Peyer's patch (tissue), 4 donors: ENCODE measurements at places on chromosomes 4 and X. TPM values are rescaled to one million over a fixed set of nuclear protein-coding genes. Genes with fewer than 3 reads are reported as not detected.

DNA sequence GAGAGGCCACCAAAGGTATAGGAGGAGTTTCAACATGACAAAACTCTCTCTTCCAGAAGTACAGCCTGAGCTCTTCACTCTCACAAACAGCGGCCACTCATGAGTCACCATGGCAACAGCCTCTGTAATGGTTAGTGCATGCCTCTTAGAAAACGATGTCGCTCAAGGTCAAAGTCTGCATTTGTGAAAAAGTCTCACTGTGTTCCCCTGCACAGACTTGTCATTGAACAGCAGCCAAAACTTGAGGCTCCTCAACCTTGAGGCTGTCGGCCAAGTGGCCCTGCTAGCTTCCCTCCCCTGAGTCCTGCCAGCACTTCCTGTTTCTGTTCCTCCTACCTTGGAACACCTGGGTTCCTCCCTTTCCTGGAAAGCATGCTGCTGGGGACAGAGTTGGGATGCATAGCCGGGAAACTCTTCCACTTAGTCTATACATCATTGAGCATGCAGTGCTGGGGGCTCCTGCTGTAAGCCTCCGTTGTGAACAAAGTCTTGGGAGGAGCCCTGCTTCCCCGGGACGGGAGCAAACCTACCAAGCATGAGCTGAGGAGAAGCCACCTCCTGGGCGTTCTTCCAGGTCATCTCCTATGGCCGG lies 66.6 kb downstream of the ING2 start:
- peak; percentile 53 for DNase-seq

DNA sequence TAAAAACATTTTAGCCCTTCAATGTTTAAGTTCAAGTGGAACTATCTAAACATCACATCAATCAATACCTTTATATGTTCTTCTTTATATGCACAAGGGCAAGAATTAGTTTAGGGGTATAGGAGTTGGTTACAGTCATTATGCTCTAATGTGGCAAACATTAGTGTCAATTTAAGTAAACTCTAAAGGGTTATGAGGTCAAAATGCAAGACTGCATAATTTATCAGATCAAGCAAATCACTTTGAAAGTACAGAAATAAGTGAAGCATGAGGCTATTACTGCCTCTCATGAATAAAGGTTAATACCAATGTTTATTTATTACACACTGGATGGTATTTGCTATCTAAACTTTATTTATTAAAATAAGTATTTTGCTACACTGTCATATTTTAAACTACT lies 59.7 kb downstream of the MAB21L2 start:
- no peak for DNase-seq

GRCh38 chr4:90126805-90127204 lies 389 bp upstream of the CCSER1 start:
- DNase-seq: no peak

DNA sequence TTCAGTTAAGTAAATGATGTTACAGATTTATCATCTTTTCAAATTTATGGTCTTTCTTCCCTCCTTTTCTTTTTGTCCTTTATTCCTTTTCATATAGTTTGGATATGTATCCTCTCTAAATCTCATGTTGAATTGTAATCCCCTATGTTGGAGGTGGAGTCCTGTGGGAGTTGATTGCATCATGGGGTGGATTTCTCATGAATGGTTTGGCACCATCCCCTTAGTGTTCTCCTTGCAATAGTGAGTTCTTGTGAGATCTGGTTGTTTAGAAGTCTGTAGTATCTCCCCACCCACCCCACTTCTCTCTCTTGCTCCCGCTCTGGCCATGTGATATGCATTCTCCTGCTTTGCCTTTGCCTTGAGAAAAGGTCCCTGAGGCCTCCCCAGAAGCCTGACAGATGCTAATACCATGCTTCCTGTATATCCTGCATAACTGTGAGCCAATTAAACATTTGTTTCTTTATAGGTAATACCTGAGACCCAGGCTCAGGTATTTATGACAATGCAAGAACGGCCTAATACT lies 236.7 kb downstream of the PRDM5 start:
- no peak for DNase-seq

DNA sequence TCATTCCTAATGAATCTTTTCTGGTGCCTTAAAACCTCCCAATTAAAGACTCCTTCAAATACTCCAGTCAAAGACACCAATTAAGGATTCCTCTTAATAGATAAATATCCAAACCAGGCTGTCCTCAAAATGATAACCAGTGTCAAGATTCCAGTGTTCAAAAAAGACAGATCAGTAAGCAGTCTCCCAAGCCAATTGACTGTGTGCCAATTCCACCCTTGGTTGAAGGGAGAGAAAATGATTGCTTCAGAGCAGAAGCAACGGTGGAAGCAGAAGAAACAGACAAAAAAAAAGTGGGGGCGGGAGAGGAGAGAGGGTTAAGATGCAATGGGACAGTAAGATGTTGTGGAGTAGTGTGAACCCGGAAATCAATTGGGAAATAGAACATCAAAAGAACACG lies 216.0 kb upstream of the FTHL17 start:
- no peak for DNase-seq

DDIT4L gene
- total RNA-seq: 0.35 TPM

DNA sequence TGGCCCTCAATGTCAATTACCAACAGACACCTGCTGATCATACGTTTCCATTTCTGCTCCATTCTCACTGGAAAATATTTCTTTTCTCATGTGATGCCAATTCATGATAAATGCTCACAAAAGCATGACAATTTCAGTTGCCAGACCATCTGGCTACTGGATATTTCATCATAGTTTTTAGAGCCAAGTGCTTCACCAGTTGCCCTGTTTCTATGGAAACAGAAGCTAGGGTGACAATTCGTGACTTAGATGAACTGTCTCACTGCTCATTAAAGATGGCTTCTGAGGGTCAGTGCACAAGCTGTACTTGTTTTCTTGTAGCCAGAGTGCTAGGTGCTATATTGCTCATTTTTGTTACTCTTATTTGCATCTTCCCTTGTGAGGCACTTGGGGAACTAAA lies 184.9 kb downstream of the COMMD8 start:
- DNase-seq: no peak

DNA sequence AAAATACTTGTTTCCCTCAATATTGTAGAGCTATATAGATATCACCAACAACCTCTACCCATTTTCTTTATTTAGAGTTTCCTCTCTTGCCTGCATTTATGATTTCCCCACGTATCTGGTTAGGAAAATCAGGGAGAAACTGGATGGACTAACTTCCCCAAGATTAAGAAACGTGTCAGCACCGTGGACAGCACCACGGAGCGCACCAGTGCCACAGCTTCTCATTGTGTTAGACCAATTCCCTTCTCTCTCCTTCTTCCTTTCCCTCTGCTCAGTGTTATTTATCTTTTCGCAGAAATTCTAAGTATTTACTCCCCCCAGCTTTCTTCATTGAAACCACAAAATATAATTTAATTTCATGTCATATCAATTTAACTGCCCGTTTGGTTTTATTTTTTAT lies 568.6 kb upstream of the BOD1L1 start:
- no peak for DNase-seq

SYTL5 gene
- total RNA-seq: 7.5 TPM

- DNase-seq: no peak
Observed at GRCh38 chr4:142314247-142314646, 531.9 kb downstream of the INPP4B start.

LINC00632 gene
- total RNA-seq: 22.8 TPM

MID2 gene
- 7.1 TPM for total RNA-seq

- DNase-seq: no peak
Observed at GRCh38 chr4:21209860-21210259, 509.6 kb downstream of the PACRGL start.

DNA sequence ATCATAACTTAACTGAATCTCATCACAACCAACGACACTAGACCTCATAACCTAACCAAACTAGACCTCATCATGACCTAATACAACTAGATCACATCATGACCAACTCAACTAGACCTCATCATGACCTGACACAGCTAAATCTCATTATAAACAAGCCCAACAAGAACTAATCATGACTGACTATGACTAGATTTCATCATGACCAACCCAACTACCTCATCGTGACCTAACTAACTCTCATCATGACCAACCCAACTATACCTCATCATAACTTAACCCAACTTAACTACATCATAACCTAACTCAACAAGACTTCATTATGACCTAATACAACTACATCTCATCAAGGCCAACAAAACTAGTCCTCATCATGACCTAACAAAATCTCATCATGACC lies 86.8 kb downstream of the DHRSX start:
- DNase-seq: no peak

PACRGL gene
- 22.9 TPM for total RNA-seq

DNA sequence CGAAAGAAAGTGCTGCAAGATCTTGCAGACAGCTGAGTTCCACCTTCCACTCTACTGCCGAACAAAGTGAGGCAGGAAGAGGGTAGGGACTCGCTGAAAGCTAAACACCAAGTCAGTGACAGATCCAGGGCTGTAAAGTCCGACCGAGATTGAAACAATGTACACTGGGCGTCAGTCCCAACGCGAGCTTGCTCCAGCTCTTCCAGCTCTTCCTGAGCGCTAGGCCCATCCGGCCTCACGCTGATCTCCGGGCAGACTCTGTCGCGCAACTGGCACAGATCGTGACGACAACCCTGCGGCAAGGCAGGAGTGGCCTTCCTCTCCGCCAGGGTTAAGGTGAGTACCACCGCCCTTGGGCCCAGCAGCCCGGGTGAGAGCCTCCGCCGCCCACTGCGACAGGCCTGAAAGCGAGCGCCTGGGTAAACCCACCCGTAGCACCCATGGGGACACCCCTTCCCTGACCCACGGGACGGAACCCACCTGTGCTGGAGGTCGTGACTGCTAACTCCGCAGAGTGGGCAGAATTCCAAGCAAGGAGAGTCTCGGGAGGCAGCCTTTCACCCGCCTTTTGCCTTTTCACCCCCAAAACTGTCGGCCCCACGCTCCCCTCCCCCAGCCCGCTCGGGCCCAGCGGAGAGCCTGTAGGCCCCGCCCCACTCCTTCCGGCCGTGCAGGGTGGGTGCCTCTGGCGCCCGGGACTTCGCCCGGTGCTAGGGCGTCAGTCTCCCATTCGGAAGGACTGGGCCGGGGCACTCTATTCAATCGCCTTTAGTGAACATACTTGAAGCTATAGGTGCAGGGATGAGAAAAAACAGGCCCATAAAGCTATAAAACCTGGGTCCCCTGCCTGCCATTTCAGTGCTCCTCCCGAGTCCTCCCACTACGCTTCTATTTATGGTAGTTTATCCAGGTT lies at the start of gene TMLHE:
Gene TMLHE (minus strand): TSS at position 641 of the 913 bp plus-strand sequence. CDS start 67,676 bp downstream, outside the sequence.
- DNase-seq: peak; percentile 84

DNA sequence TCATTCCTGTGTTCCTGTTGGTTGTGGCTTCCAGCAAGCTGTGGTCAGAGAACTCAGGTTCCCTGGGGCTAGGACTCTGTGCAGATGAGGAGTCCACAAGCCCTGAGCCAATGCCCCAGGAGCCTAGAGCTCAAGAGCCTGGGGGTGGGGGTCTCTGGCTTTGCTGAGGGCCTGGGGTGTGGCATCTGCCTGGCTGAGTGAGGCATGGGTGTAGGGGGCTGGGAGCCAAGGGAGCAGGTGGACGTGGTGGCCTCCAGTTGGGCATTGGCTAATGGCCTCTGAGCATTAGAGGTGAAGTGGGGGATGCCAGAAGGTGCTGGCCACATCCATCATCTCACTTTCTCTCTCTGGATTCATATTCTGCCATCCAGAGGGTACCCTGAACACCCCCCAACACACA lies 5.3 kb upstream of the MAMLD1 start:
- no peak for DNase-seq

ASMT gene
- total RNA-seq: 12.4 TPM

GRCh38 chr4:145171911-145172310 lies 8.5 kb downstream of the OTUD4 start:
- DNase-seq: no peak

DNA sequence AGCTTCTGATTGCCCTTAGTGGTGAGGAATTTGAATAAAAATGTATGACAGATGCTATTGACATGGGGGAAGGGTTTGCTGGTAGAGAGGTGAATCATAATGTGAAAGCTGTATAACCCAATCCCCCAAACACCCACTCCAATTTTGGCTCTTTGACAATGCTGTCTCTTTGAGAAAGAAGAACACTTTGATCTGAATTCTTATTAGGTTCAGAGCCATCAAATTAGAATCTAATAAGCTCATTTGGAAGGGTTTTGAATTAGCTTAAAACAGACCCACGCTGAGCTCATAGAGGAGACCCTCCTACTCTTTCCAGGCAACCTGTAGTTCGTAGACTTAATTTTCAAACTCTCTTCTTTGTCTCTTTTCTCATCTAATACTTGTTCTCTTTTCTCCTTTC lies 416.6 kb upstream of the ARX start:
- no peak for DNase-seq

DNA sequence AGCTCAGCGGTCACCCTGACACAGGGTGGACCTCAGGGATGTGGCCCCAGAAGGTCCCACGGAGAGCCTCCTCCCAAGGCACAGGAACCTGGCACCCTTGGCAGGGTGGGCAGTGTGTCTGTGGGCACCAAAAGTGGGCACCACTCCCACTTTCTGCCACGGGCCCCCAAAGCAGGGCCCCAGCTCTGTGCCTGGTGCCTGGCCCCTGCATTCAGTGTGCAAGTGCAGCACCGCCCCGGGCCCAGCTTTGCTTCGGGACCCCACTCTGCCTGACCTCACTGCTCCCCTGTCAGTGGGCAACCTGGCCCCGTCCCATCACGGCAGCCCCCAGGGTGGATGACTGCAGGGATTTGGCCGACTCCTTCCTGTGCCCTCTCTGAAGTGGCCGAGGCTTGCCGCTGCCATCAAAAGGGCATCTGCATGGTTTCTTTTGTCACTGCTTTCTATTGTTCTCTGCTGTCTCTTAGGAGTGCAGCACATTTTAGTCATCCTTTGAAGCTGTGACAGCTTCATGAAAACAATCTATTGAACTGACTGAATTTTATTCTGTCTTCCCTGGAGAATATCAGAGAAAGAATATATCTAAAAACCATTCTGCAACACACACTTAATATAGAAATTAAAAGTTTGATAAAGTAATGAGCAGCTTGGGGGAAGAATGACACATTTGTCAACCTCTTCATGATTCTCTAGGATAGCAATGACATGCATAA lies 302.4 kb downstream of the FAM47B start:
- no peak for DNase-seq

- no peak for DNase-seq
Observed at GRCh38 chrX:45778616-45779015, 577.9 kb upstream of the DIPK2B start.

DNA sequence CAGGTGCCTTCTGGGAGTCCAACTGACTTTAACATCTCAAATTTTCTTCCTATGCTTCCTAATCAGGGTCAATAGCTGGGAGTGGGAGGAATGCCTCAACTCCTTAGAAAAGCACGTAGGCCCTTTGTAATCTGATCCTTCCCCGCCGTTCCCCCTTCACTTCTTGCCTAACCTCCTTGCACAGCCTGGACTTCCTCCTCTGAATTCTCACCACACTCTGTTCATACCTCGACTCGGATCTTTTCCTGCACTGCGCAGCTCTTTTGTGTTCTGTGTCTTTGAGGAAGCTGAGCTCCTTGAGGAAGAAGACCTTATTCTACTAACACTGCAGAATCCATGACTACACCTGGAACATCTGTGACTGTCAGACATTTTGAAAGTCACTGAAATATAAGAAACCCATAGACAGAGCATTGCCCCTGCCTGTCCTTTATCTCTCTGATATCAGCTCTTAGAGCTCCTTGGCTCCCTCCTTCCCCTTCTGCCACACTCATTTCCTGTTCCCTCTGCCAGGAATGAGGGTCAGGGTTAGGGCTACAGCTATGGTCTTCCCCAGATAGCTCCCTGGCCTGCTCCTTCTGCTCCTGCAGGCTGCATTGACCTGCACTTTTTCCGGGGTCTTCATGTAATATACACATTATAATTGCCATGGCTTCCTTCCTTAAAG lies 140.2 kb upstream of the LDB2 start:
- no peak for DNase-seq

- no peak for DNase-seq
Observed at GRCh38 chr4:181676546-181676945, 566.7 kb upstream of the TENM3 start.

- no peak for DNase-seq
Observed at GRCh38 chr4:169931964-169932363, 94.2 kb downstream of the MFAP3L start.
